ENCODE measurements at places on chromosomes 5 and 9.

- DNase-seq, result no peak
Measured at GRCh38 chr9:131049829-131050715, 41.1 kb downstream of the LAMC3 start.

GRCh38 chr5:167232675-167233311, 1058.7 kb upstream of the WWC1 start:
- DNase-seq, result no peak

DNA sequence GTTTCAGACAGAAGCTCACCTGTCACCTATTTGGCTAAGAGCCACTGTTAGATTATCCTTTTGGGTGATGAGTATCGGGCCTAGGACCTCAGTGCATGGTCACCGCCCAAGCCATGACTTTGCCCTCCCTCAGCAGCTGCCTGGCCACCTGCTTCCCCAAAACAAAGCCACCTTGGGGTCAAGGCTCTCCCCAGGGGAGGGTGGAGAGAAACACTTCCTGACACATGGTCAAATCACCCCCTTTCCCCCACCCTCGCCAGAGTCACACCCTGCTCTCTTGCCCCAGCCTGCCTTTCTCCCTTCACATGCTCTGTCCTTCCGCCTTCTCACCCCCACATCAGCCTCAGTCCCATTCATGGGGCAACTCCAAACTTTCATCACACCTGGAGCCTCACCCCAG, 1.7 kb upstream of the HBEGF start:
- no peak for DNase-seq

DNA sequence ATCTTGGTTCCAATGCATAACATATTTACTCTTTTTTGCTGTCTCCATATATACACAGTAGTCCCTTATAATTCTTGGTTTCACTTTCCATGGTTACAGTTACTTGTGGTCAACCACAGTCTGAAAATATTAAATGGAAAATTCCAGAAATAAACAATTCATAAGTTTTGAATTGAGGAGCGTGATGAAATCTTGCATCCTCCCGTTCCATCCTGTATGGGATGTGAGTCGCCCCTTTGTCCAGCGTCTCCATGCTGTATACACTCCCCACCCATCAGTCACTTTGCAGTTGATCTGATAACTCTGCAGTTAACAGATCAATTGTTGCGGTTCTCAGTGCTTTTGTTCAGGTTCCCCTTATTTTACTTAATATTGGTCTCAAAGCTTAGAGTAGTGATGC, 11.5 kb upstream of the FAF2 start:
- no peak for DNase-seq

DNA sequence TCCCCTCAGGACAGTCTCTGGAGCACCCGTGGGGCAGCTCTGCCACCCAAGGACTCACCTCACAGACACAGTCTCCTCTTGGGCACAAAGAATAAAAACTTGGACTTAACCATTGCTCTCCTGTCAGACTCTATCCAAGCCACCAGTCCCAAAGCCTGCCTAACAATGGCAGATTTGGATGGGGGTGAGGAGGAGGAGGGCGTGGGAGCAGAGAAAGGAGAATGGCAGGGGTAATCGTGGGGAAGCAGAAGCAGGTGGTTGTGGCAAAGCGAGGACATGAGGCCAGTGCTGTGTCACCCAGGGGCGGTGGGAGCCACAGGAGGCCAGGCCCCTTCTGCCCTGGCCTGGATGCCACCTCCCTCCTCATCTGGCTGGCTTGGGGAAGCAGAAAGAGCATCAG, 5.5 kb upstream of the FAM163B start:
- DNase-seq, result no peak

DNA sequence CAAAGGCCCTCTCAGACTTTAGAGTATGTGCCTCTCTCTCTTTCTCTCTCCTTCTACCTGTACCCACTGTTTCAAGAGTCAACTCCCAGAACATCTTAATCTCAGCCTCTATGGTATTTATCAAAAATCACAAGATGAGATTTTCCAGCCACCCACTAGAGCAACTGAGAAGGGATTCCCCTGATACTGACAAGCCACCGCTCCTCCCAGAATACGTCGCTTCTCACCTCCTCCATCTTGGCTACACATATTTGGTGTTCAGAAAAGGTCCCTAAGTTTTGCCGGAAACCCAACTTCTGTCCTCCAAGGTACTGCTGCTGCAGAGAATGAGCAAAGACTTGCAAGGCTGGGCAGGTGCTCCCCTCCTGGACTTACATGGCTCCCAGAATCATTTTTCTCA, 6.1 kb downstream of the GARIN3 start:
- no peak for DNase-seq

GRCh38 chr5:74626386-74627222, 13.9 kb downstream of the ENC1 start:
- DNase-seq, result no peak

- no peak for DNase-seq
Measured at GRCh38 chr9:108815156-108815555, 40.6 kb downstream of the ACTL7B start.

DNA sequence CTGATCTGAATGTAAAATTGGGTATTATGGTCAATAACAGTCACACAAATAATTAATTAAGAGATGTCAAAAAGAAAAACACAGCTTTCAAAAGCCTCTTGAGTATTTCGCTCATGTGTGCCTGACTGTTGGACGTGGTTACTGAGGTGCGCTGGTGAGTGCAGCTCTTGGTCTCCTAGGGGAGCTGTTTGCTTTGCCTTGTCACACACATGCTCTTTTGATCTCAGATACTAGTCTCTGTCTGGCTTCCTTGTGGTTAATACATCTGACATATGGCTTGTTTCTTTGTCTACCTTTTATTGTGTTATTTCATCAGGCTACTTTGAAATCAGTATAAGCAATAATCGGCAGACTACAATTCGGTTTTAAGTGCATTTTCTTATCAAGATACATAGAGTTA, 51.5 kb downstream of the PCSK1 start:
- DNase-seq, result no peak

- DNase-seq, result no peak
Measured at GRCh38 chr9:38280251-38280800, 112.2 kb upstream of the ALDH1B1 start.

GRCh38 chr5:2803751-2804150, 52.3 kb upstream of the IRX2 start:
- no peak for DNase-seq

DNA sequence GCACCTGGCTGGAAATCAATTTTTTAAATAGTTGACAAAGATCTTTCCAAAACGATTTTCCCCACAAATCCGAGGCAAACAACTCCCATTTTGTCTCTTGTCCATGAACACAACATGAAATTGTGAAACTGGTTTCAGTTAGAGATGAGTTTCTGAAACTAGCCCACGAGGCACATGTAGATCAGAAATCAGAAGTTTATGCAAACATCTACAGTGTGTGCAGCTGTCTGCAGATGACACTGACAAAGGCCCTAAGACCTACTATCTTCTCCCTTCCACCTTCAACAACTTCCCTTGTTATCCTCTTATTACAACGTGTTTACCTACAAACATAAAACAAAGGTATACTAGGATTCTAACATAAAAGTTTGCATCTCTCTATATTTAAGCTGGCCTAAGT, 183.3 kb downstream of the DIRAS2 start:
- no peak for DNase-seq

DNA sequence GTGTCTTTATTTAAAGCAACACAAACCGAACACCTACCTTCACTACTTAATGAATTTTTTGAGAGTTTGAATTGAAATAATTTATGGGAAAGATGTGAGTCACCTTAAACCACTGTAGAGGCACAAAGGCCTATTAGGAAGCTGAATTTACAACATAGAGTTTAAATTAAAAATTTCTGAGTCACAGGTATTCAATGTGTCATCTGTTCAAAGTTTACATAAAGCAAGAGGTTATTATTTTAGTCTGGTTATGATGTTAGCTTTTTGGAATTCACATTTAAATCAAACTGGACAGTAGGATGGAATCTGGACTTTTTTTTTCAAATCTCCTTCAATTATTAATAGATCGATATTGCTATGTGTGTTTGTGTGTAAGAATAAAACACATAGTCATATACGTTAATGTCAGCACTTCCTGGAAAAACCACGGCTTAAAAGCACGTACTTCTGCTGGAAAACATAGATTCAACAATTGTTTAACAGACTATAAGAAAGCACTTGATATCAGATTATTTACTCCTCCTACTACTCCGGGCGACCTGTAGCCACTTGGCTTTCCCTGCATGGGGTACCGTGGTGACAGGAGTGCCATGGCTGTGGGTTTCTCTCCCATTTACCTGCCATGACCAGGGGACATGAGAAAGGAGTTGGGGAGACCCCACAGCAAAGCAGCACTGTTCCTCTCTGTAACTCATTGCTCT, 638.6 kb downstream of the SEMA5A start:
- DNase-seq, result no peak

- DNase-seq, result no peak
Measured at GRCh38 chr5:20087299-20087698, 99.3 kb upstream of the CDH18 start.

- no peak for DNase-seq
Measured at GRCh38 chr9:112787978-112788377, 37.4 kb downstream of the SNX30 start.

- no peak for DNase-seq
Measured at GRCh38 chr9:107557236-107557990, 67.8 kb upstream of the KLF4 start.

GRCh38 chr5:133440467-133441115, 171.8 kb downstream of the FSTL4 start:
- no peak for DNase-seq

GRCh38 chr9:92576175-92576574, 40.4 kb upstream of the ECM2 start:
- DNase-seq, result no peak

DNA sequence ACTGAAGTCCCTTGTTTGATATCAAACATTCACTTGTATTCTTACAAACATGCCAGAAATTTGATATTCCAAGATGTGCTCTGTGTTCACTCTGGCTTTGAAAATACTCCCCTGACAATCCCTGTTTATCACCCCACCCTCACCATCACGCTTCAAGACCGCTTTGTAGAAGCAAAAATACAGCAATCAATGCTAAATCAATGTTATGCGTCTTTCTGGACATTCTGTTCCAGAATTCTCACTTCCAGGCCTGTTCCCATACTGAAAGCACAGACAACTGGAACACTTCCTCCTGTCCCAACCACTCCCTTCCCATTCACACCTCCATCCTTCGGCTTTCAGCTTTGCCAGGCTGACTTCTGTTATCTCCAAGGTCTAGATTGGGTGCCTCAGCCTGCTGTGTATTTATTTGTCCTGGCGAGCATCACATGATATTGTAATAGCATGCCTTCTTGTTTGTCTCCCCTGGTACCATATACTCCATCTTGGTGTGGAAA, 72.8 kb downstream of the SNCAIP start:
- DNase-seq, result no peak

GRCh38 chr5:17440766-17441165, 57.3 kb upstream of the TAF11L2 start:
- no peak for DNase-seq

DNA sequence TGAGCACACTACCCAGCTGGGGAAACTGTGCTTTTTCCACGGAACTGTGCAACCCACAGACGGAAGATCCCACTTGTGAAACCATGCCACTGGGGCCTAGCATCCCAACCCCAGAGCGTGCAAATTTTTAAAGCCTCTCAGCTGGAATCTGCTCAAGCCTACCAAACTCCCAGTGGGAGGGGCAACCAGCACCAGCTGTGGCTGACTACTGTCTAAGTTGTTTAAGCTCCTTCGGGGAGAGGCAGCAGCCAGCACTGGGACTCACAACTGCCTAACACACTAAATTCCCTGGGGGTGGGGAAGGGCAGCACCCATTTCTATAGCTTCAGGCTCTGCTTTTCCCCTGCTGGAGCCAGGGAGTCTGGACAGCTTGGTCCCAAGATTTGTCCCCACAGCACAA, 287.6 kb upstream of the MSX2 start:
- DNase-seq, result no peak

DNA sequence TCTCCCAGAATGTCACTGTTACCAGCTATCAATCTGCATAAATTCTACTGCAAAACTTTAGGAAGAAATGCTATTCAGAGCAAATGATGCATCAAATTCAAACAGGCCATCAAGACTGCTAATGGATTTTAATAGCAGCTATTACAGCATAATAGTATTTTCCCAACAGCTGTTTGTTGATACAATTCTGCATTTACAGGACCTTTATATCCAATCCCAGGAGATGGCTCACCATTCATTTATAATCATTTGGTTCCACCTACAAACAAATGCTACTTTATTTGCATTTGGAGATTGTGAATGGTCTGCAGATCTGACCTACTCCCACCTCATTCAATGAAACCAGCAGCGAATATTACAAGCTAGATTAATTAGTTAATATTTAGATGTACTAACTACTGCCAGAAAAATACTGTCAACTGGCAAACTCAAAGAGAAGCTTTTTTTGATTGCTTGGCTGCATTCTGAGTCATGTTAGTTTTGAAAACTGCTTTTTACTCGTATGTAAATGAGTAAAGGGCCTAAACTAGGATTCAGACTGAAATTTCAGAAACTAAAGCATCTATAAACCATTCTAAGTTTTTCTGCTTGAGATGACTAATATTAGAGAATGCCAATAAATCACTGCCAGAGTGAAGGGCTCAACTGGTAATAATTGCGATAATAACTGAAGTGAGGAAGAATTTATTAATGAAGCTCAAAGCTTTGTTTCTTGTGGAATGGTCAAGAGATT, 7.1 kb upstream of the PCA3 start:
- DNase-seq, result no peak

DNA sequence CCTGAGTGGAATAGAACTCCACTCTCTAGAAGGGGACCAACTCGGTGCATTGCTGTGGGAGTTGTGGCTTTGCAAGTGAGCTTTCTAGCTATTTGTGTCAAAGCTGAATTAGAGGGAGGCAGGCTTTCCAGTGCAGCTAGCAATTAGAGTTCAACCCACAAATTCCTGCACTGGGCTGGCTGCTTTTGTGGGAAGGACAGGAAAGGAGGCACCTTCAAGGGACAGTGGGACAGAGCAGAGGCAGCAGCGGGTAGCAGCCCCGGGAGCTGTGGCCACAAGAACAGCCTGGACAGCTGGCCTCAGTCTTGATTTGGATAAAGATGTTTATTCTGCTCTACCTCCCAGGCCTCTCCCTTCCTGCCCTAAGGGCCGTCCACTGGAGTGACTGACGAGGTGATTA, 83.7 kb upstream of the SLIT3 start:
- DNase-seq, result no peak

GRCh38 chr9:109922617-109923470, 142.8 kb downstream of the PALM2AKAP2 start:
- no peak for DNase-seq

DNA sequence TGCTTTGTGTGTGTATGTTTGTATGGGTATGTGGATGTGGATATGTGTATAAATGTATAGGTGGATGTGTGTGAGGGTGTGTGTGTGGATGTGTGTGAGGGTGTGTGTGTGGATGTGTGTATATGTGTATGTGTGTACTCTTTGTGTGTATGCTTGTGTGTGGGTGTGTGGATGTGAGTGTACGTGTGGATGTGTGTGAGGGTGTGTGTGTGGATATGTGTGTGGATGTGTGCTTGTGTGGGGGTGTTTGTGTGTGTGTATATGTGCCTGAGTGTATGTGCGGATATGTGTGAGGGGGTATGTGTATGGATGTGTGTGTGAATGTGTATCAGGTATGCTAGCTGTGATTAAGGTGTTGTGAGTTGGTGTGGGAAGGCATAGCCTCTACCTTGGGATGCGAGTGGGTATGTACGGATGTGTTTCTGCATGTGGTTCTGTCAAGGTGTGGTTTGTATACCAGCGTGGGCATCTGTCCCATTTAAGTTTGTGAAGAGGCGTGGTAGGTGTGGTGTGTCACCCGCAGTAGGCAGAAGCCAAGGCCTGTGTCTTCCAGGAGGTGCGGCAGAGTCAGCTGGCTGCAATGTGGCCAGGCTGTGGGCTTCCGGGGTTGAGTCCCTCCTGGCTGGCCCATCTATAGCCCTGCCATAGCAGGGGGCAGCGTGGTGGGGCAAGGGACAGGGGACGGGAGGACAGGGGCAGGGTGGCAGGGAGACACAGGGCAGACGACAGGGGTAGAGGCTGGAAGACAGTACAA, 155.8 kb downstream of the DAB2IP start:
- DNase-seq, result no peak
